Stimulated activated naive B cell treated with anti-CD40 and anti-IgM and Interleukin-4, amounts not matched to agents 10 μg/mL and 1 μg/mL and 100 μg/mL, for 72 hours (primary cell): ENCODE measurements at places on chromosomes 1 and 21.

- no peak for DNase-seq
Observed at GRCh38 chr1:62196086-62196690, 1.5 kb downstream of the L1TD1 start.

- DNase-seq, result no peak
Observed at GRCh38 chr21:39009587-39010225, 173.5 kb downstream of the PSMG1 start.

GRCh38 chr21:41706263-41706639, 60.6 kb downstream of the RIPK4 start:
- DNase-seq, result no peak

DNA sequence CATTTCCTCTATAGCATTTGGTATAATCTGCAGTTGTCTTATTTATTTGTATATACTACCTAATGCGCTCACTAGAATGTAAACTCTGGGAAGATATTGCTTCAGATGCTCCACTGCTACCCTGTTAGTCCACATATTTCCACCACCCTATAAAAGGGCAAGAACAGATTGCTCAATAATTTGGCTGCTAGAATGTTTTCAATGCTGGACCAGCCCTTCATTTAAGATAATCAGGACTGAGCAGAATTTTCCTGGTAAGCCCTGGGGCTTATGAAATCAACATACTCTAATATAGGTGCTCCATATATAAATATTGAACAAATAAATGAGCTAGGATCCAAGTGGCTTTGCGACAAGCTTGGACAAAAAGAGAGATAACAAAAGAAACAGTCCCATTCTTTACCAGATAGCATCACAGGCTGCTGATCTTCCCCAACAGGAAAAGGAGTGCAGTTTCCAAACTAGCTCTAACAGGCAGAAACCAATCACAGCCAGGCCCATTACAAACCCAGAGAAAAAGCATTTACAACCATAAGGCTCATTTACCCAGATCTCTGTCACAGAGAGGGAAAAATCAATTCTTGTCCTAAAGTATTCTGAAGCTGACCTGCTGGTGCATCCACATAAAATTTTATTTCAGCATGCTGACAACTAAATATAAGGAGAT, 8.3 kb downstream of the BCAR3 start:
- DNase-seq, result no peak

DNA sequence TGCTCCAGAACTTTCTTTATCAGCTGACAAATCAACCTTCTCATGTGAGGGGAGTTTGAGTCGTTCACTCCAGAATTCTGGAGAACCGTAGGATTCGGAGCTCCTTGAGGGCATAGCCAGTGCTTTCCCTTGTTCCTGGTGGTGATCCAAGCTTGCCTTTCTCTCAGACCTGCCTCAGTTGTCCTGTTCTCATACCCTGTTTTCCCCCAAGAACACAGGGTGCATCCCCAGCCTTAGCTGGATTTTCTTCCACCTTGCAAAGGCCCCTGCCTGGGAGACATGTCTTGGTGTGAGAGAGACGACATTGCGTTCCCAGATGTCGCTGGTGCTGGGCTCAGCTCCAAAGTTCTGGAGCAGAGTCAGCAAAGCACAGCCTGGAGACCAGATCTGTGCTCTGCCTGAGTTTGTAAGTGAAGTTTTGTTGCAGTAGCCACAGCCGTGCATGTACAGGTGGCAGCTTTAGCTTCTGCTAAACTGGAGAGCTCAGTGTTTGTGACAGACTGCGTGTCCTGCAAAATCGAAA, 40.0 kb downstream of the ABCG1 start:
- DNase-seq, result no peak
